ENCODE measurements at places on chromosomes 5 and 9.

DNA sequence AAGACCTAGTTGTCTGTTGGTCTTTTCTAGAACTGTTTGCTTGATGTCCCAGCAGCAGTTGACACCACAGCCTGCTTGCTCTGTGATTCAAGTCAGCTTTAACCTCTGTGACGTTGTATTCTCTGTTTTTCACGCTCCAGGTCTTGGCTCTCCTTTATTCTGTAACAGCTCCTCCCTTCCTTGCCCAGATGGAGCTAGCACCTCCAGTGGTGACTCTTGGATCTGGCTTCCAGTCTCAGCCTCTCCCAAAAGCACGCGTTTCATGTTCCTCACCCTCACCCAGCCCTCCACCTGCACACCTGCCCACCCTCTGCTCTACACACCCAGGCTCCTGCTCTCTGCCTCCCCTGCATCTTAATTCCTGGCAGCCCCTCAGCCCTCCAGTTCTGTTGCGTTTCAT lies 50.6 kb downstream of the DMRT1 start:
- no peak for DNase-seq

- no peak for DNase-seq
Measured at GRCh38 chr5:132595624-132596023, 38.8 kb downstream of the RAD50 start.

DNA sequence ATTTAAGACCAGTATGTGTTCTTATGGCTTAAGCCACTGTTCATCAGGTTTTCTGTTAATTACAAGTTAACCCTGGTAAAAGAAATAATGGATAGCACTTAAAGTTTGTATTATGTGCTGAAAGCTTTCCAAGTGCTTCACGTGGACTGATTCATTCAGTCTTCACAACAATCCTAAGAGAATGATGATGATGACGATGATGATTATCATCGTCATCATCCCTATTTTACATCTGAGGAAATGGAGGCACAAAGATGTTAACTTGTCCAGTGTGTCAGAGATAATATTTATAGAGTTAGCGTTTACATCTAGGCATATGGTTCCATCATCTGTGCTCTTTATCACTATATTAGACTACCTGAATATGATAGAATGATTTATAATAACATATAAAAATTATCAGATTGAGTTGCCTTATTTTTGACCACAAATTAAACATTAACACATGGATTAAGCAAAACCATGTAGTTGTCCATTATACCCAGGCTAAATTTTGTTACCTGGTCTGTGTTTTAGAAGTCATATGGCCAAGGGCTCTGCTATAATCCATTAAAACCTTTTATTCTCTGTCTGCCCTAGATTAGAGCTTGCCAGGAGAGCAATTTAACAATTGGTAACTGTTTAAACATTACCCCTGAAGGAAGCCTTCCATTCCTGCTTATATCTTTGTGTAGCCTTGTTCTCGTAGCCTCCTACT lies 102.3 kb upstream of the MAP3K1 start:
- DNase-seq: no peak

- DNase-seq: no peak
Measured at GRCh38 chr9:35912791-35913400, 3.6 kb downstream of the SPAAR start.

All from AG20443 (cell line).